ENCODE measurements at places on chromosomes 2 and 18. TPM values are rescaled to one million over a fixed set of nuclear protein-coding genes. Genes with fewer than 3 reads are reported as not detected.

GRCh38 chr2:10047616-10048500 lies 4.5 kb downstream of the KLF11 start:
- DNase-seq, result no peak

GRCh38 chr2:232027530-232027929 lies 66.0 kb downstream of the DIS3L2 start:
- no peak for DNase-seq

DNA sequence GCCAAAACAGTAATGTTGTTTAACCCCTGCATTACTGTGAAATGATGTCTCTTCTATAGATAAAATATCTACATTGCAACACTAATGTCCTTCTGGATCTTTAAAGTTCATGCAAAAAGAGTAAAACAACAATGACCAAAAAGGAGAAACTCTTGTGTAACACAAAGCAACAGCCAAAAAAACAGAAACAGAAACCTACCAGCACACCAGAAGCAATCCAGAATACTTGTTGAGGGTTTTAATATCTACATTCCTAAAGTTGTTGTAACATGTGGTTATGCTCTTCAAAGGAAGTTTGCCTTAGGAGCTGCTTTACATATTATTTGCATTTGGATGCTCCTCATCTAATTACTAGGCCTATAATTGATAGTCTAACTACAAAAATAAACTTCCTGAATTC lies 157.2 kb downstream of the BABAM2 start:
- DNase-seq, result peak; percentile 76

The CCBE1 gene
- 7.7 TPM for total RNA-seq

DNA sequence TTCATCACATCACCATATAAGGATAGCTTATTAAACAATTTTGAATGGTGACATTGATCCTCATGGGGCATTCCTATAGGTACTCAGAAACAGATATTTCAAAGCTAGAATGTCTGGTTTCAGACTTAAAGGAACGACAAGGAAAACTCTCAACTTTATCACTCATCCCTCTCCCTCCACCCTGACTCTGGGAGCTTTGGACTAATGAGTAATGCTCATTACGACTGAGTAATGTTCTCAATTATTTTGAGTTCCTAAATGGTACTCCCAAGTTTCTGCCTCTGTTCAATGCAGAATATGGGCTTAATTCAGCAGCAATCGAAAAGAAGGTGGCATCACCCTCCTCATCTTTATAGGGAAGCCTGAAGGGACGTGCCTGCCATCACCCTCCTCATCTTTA lies 43.4 kb downstream of the RFX8 start:
- DNase-seq, result no peak

The C2orf92 gene
- total RNA-seq, result not detected

The MDH1B gene
- total RNA-seq, result 1.2 TPM

DNA sequence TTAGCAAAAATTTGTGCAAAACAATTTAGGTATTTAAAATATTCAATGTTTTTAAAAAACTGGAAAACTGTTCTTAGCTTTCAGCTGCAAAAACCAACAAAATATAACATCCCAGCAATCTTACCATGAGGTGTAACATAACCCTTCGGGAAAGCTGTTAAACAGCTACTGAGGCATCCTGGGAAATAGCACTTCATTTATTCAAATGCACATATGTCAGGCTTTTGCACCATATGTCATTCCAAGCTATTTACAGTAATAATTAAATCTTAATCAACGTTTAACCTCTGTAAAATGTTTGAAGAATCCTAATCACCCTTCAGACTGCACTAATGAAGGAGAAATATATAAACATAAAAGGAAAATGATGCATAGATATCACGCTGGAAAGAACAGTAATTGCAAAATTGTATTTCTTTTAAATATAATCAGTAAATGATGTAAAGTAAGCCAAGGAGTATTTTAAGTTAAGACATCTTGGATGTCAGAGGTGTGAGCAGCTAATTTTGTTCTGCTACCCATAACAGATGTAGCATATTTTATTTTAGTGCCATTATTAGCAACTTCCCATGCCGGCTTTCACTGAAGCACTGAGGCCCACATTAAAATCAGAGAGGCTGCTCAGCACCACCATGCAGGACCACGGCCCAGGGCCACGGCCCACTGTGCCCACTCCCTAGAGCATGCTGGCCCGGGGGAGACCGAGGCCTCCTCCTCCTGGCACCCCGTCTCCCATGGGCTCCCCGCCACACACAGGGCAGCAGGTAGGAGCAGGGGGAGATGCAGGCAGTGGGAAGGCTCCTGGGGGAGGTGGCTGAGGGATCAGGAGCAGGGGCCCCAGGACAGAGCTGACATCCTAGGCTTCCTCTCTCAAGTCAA lies 30.9 kb downstream of the EMX1 start:
- DNase-seq, result no peak

The RTP5 gene
- not detected for total RNA-seq

Measured in M059J (cell line).